Panc1 (cell line): ENCODE measurements at places on chromosomes 1 and 21.

- no peak for DNase-seq
These were observed 99.1 kb upstream of the ARTN start for GRCh38 chr1:43834280-43835081.

- DNase-seq, result no peak
These were observed 2.3 kb downstream of the HIPK1 start for GRCh38 chr1:113931451-113931851.

DNA sequence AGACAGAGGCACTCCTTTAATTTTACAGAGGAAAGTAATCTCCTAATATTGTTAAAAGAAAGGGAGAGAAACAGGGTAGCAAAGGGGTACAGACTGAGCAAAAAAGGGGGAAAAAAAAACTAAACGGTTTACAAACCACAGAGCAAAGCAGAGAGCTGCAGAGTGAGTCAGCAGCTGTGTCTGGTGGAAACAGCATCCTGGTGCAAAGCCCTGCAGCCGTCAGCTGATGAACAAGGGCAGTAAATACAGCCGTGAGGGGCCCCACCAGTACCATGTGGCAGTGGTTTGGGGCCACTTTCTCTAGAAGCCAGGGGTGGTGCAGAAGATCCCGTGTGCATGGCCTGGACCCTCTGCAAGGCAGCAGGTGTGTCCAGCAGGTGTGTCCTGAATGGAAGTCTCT is 111.3 kb downstream of the ERG start:
- no peak for DNase-seq

DNA sequence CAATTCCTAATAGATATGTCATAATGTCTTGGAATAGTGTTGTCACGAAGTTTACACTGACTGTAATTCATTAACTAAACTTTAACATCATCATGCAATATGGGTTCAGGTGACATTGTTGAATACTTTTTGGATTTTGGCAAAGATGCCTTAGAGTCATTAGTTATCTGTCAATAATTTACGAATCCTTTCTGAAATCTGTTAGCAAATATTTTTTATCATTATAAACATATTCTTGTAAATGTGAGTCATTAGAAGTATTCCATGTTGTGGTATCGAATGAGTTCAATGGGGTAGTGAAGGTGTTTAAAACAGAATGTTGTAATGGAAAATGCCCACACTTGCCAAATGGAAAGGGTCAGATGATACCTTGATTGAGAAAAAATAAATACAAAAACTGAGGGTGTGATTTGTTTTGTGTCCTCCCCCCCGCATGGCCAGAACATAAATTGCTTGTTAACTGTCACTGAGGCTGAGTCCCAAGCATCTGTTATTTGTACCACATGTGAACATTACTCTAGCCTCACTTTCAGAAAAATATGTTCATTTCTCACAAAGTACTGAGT is 5.2 kb upstream of the NR5A2 start:
- DNase-seq, result no peak

GRCh38 chr1:27342391-27342777 is 562 bp downstream of the SYTL1 start:
- DNase-seq, result no peak

DNA sequence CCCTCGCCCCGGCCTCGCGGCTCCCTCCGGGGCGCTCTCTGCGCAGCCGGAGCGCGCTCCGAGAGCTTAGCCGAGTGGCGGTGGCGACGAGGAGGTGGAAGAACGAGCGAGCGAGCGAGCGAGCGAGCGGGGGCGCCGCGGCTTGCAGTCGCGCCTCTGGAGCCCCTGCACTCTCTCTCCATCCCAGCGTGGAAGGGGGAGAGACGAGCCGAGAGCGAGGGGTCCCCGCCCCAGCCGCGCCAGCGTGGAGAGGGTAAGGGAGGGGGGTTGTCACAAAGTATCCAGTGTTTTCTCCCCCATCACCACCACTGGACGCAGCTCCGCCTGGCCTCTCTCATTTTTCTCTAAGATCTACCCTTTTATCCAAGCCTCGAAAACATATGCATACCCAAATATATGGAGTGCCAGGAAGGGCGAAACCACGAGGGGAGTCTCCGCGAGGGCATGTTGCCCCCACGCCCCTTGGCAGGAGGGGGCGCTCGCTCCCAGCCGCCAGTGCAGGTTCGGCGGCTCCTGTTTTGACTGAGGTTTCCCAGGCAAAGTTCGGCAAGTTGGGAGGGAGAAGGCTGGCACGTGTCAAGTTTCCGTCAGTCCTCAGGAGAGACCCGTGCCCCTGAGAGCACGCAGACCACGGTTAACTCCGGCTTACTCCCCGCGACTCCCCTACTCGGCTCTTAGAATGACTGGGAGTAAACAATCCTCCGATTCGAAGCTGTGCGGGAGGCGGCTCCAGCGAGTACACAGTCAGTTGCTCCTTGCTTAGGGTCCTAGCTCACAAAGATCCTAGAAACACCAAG is 569 bp upstream of the DAB1 start:
- DNase-seq, result no peak

DNA sequence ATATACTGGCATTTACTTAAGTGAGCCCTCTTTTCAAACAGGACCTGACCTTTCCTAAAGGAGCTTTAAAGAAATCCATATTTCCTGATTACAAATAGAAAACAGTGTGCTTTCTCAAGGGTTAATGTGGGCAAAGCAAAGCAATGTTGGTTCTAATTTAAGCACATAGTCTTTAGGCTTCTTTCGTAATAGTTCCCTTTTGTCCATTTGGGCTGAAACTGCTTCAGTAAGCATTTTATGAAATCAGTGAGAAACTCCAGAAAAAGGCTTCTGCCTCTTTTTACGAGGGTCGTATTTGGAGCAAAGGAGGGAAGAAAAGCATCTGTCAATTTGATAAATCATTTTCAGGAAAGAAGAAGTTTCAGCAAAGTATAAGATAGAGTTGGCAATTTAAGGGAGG is 331.2 kb downstream of the KIF26B start:
- no peak for DNase-seq

DNA sequence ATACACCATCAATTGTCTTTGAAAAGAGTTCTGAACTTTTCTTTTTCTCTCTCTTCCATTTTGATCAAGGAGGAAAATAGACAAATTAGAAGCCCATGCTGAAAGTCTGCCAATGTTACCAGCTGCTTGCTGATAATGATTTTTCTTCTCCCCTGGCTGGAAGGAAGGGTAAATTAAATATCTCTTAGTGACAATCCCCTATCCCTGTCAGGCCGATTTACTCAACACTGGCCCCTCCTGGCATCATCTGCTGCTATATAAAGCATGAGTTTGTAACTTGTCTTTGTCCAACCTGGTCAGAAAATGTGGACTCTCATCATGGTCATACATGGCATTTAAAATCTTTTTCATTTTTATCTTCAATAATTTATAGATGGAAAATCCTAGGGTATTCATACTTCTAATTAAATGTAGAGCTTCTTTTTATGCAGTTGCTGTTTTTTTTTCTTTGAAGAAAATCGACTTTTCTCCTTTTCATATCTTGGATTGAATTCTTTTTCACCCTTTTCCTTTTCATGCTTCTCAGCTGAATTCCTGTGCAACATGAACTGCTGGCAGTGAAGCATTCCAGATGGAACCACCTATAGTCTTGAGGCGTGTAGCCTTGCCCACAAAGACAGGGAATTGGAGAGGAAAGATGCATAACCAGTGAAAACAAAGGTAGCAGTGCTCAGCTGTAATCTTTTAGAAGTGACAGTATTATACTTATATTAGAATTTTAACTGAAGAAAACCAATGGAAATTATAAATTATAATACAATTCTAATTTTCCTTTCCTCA is 214.7 kb upstream of the PTGFR start:
- DNase-seq, result no peak

DNA sequence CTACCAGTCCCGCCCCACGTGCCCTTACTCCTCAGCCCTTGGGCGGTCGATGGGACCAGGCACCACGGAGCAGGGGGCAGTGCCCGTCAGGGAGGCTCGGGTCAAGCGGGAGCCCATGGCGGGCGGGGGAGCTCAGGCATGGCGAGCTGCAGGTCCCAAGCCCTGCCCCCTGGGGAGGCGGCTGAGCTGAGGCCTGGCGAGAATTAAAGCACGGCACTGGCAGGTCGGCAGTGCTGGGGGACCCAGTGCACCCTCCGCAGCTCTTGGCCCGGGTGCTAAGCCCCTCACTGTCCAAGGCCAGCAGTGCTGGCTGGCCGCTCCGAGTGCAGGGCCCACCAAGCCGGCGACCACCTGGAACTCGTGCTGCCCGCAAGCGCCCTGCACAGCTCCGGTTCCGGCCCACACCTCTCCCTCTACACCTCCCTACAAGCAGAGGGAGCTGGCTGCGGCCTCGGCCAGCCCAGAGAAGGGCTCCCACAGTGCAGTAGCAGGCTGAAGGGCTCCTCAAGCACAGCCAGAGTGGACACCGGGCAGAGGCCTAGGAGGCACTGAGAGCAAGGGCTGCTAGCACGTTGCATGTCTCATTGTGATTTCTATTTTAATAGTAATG is 166.8 kb upstream of the FMN2 start:
- no peak for DNase-seq

- DNase-seq, result no peak
These were observed 69.3 kb downstream of the RPS6KA1 start for GRCh38 chr1:26598890-26599289.

DNA sequence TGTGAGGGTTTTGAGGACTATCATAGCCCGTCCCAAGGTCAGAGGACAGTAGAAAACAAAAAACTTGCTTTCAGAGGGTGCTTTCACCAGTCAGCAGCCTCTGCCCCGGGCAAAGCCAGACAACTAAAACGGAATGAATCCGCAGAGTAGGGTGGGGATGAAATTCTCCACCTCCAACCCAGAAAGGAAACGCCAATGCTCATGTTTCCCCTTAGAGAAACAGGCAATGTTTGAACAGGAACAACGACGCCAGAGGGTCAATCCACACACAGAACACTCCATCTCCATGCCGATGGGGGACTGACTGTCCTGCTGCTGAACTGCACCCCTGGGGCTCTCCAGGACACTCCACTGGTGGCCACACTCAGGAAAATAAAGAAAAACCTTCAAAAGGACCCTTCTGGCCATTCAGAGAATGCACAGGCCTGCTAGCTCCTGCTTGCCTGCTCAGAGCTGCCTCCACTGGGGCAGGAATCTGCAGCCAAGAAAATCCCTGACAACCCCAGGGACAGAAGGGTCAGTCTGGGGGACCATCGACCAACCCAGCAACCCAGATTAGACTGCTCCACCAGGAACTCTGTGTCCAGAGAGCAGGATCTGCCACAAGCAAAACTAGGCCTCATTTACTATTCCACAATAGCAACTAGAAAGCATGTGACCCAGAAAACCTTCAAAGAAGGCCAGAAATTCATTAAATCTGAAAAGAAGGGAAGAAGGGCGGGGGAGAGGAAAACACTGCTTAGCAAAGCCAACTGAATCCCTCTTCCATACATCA is 116.0 kb downstream of the TOMM20 start:
- DNase-seq, result no peak

- DNase-seq, result peak; percentile 20
These were observed 68.3 kb upstream of the SIM2 start for GRCh38 chr21:36630485-36631206.

- DNase-seq, result no peak
These were observed 21.4 kb upstream of the PTPRC start for GRCh38 chr1:198617406-198617805.

GRCh38 chr1:111441573-111442192 is 7.4 kb downstream of the WDR77 start:
- DNase-seq, result no peak

DNA sequence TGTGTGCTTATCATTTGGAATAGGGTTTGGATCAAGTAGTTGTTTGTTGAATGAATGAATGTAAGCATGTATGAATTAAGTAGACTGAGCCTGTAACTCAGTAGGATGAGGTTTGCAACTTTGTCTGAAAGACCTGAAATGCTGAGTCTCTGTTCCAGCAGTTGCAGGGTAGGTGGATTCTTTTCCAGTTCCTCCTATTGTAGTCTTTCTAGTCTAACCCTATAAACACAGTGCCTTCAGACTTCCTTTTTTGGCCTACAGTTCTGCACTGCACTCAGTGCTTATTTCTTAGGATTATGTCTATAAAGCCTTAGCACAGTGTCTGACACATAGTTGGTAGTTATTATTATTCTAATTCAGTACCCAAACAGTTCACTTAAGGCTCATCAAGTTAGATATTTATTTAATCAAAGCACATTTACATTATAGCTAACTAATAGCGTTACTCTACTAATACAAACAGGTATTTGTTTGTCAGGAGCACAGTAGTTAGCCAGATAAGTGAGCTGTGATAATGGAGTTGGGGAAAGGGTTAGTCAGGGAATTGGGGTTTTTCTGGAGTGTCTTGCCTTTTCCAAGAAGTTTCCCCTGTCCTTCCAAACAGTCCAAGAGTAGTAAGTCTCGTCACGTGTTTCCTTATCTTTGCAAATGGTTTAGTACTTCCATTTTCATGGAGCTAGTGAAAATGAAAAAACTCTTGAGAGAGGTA is 45.0 kb downstream of the ABCD3 start:
- DNase-seq, result no peak

- DNase-seq, result no peak
These were observed 198.3 kb upstream of the SAMSN1 start for GRCh38 chr21:14744368-14744767.

GRCh38 chr1:218345673-218346390 is 696 bp downstream of the TGFB2 start:
- DNase-seq, result no peak

DNA sequence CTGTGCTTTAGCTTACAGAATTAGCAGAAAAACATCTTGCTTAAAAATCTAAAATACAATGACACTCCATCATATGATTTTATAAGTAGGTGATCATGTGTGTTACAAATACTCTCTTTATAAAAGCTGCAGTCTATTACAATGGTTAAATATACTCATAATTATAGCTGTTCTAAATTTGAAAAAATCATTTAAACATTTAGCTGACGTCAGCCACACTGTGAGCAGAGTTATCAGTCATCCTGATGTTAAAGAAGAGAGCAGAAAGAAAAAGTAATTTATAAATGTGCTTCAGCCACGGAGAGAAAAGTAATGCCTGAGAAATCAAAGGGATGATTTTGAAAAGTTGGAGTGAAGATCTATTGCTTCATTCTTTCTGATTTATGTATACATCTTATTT is 1325.9 kb upstream of the B3GALT2 start:
- DNase-seq, result no peak

- DNase-seq, result no peak
These were observed 195.4 kb upstream of the RUNX1 start for GRCh38 chr21:35244514-35244913.

- no peak for DNase-seq
These were observed 1690.5 kb downstream of the KCNT2 start for GRCh38 chr1:194917769-194918168.

DNA sequence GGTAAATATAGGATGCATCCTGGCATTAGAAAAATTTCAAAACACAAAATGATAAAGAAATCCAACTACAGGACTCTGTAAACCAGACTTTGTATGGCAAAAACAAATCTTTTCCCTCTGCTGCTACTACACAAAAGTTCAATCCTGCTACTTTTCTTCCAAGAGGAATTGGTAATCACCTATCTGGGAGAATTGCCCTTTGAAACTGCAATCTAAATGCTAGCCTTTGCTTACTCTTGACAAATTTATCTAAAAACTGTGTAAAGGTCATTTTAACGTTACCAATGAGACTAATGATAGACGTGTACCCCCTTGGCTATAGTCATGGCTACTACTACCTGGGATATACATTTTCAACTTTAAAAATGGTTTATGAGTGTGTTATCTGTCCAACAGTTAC is 837.9 kb upstream of the CXADR start:
- no peak for DNase-seq
